Activated CD8-positive, alpha-beta T cell treated with anti-CD3 and anti-CD28 coated beads for 36 hours (primary cell): ENCODE measurements at places on chromosomes 1 and 21. TPM values are rescaled to one million over a fixed set of nuclear protein-coding genes. Genes with fewer than 3 reads are reported as not detected.

GRCh38 chr1:168235548-168235885 lies 9.7 kb downstream of the SFT2D2 start:
- peaks cover 65% of the 10 kb centered on the region for H3K36me3 ChIP-seq
- DNase-seq, result no peak
- H3K4me1 ChIP-seq, result peaks cover 46% of the 10 kb centered on the region
- H3K27me3 ChIP-seq, result no peaks in the 10 kb centered on the region
- no peak overlapping the region for H3K4me3 ChIP-seq
- no peak overlapping the region for H3K27ac ChIP-seq

DNA sequence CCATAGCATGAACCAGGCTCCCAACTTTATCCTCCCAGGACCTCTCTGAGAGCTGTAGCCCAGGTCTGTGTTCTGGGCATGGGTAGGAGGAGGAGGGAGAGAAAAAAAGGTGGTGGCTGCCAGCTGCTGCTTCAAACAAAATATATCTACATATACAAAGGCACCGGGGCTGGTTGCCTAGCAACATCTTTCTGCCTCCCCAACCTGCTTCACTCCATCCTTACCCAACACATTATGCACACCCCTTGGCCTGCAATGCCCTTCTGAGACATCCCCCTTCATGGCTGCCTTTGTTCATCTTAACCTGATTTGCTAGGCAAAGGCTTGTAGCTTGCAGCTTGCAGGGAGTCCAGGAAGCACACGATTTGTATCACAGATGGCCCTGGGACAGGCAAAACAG lies 27.2 kb upstream of the ATP1A1 start:
- H3K27ac ChIP-seq, result peak overlapping the region; percentile 20
- H3K36me3 ChIP-seq, result no peaks in the 10 kb centered on the region
- H3K27me3 ChIP-seq, result no peaks in the 10 kb centered on the region

DNA sequence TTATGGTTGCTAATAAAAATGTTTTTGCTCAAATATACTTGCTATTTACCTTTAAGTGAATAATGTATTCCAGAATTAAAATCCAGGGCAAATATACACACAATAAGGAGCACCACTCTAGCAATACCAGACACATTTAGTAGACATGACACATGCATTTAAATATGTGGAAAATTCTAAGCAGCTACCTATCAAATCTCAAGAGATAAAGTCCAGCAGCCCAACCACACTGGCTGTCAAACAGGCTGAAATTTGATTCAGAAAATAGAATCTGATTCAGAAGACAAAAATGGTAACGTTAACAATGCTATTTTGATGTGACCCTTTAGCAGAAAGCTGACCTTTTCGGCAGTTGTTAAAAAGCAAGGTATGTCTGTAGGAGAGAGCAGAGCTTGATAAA lies 42.3 kb downstream of the PLEKHO1 start:
- H3K4me3 ChIP-seq, result no peak overlapping the region
- DNase-seq, result no peak
- H3K27me3 ChIP-seq, result no peaks in the 10 kb centered on the region
- no peaks in the 10 kb centered on the region for H3K36me3 ChIP-seq
- peaks cover 10% of the 10 kb centered on the region for H3K4me1 ChIP-seq

DNA sequence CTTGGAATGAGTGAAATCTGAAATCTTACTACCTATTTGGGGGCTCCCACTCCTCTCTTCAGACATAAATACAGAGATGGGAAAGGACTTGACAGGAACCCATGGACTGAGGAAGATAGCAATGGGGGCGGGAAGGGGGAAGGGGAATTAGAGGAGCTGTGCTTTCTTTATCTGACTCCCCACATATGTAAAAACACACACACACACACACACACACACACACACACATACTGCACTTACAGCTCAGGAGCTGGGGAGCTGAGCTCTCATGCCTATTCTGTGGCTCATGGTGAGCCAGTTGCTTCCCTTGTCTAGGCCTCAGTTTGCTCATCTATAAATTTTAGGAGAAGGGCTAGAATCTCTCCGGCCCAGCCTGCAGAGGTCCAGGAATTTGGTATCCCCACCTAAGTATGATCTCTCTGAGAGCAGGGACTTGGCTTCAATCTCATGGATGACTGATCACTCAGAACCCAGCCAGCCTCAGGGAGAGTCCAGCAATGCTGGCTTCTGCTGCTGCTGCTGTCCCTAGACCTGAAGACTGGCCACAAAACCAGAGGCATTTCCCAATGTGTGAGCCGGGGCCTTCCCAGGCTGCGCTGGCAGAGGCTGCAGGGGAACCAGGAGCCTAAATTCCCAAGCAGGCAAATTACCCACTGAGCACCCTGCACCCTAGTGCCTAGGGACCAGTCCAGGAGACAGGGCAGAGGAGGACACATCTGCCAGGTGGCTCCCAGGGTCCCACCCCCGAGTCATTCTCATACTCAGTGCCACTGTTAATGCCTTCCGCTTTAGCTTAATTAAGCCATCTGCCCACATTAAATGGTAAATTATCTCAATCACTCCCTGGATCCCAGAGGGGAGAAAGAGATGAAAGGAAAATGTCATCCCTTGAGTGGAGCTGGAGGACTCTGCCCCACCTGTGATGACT lies 57.5 kb upstream of the RBM15 start:
- DNase-seq, result no peak
- no peak overlapping the region for H3K27ac ChIP-seq
- H3K36me3 ChIP-seq, result no peaks in the 10 kb centered on the region
- no peak overlapping the region for H3K4me3 ChIP-seq

ELF3 gene
- 0.27 TPM for total RNA-seq

IQGAP3 gene
- 14.4 TPM for total RNA-seq

GRCh38 chr1:178937695-178938094 lies 66.8 kb upstream of the ANGPTL1 start:
- H3K27ac ChIP-seq, result no peak overlapping the region
- peaks cover 5% of the 10 kb centered on the region for H3K27me3 ChIP-seq
- no peak for DNase-seq
- H3K4me3 ChIP-seq, result no peak overlapping the region
- H3K4me1 ChIP-seq, result peaks cover 4% of the 10 kb centered on the region

GRCh38 chr1:152902636-152903035 lies 5.7 kb upstream of the IVL start:
- DNase-seq, result no peak
- H3K27me3 ChIP-seq, result peaks cover 20% of the 10 kb centered on the region
- H3K27ac ChIP-seq, result no peak overlapping the region

SELENBP1 gene
- not detected for total RNA-seq

- H3K36me3 ChIP-seq, result no peaks in the 10 kb centered on the region
- peaks cover 27% of the 10 kb centered on the region for H3K4me1 ChIP-seq
- peak; percentile 53 for DNase-seq
- H3K27me3 ChIP-seq, result peaks cover 47% of the 10 kb centered on the region
- no peak overlapping the region for H3K27ac ChIP-seq
These were observed 160.2 kb upstream of the COA6 start for GRCh38 chr1:234212764-234213657.

- no peak overlapping the region for H3K27ac ChIP-seq
- no peak overlapping the region for H3K4me3 ChIP-seq
- H3K36me3 ChIP-seq, result no peaks in the 10 kb centered on the region
- no peak for DNase-seq
- H3K4me1 ChIP-seq, result peaks cover 33% of the 10 kb centered on the region
These were observed 76.3 kb downstream of the TOMM20 start for GRCh38 chr1:235052067-235053008.

DNA sequence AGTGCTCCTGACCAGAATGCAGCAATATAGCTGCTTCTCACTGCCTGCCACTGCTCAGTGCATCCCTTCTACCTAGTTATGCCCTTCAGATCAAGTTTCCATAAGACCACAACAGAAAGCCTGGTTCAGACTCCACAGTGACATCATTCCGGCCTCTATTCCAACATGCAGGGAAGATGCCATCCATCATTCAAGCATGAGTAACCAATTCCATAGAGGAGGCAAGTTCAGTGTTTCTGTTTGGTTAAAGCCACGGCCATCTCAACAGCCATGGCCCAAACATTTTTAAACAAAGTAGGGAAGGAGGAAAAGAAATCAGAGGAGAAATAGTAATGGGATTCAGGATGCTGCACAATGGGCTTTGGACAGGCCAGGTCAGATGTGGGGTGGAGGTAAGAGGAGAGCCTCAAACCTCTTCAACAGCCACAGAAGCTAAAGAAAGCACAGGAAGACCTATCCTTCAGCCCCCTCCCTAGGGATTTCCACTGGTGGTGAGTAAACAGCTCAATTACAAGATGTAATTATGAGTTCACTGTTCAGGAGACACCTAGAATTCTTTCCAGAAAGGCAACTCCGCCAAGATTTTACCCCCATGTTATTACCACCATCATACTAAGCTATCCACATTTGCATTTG lies 484.9 kb downstream of the SETD4 start:
- H3K4me1 ChIP-seq, result peaks cover 17% of the 10 kb centered on the region
- H3K27ac ChIP-seq, result no peak overlapping the region
- no peaks in the 10 kb centered on the region for H3K36me3 ChIP-seq
- H3K27me3 ChIP-seq, result peaks cover 5% of the 10 kb centered on the region

DNA sequence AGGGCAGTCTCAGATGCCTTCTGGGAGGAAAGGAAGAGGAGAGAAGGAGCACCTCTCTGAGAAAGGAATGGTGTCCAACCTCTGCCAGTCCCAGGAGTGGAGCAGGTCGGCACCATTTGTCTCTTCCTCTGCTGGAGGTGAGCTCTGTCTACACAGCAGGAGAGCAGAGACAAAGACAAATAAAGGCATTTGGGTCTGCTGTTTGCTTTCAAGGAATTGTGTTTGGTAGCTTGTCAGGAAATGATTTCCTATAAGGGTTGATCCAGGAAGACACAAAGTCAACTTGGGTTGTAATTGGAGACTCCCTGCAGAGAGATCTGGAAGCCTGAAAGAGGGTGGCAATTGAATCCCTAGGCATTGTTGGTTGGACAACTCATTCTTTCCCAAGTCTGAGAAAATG lies 34.5 kb upstream of the PLXNA2 start:
- no peak for DNase-seq
- peaks cover 30% of the 10 kb centered on the region for H3K27me3 ChIP-seq
- H3K36me3 ChIP-seq, result no peaks in the 10 kb centered on the region
- no peak overlapping the region for H3K27ac ChIP-seq

DNA sequence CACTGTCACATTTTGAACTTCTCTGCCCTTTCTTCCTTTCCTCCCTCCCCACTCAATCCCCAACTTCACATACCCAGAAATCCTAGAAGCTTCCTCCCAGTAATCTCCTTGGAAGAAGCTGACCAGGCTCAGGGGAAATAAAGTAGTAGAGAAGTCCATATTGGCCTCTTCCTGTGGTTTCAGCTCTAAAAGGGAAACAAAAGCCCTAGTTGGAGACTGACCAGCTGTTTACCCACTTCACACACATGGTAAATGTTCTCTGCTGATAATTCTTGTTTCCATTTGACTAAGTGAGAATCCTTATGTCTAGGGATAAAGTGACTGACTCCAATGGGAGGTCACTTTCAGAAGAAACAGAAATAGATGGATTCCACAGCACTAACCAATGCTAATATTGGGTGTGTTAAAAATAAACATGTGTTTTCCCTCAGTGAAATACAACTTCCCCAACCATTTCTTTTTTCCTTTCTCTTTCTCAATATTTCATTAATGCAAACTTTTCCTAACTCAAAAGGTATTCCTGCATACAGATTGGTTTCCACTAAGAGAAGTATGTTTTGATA lies 178.9 kb upstream of the DPT start:
- H3K36me3 ChIP-seq, result no peaks in the 10 kb centered on the region
- peaks cover 8% of the 10 kb centered on the region for H3K27me3 ChIP-seq
- H3K27ac ChIP-seq, result no peak overlapping the region
- H3K4me1 ChIP-seq, result no peaks in the 10 kb centered on the region

- no peak overlapping the region for H3K4me3 ChIP-seq
- H3K27me3 ChIP-seq, result peaks cover 2% of the 10 kb centered on the region
These were observed 6.6 kb downstream of the CLIC4 start for GRCh38 chr1:24751833-24752232.

DNA sequence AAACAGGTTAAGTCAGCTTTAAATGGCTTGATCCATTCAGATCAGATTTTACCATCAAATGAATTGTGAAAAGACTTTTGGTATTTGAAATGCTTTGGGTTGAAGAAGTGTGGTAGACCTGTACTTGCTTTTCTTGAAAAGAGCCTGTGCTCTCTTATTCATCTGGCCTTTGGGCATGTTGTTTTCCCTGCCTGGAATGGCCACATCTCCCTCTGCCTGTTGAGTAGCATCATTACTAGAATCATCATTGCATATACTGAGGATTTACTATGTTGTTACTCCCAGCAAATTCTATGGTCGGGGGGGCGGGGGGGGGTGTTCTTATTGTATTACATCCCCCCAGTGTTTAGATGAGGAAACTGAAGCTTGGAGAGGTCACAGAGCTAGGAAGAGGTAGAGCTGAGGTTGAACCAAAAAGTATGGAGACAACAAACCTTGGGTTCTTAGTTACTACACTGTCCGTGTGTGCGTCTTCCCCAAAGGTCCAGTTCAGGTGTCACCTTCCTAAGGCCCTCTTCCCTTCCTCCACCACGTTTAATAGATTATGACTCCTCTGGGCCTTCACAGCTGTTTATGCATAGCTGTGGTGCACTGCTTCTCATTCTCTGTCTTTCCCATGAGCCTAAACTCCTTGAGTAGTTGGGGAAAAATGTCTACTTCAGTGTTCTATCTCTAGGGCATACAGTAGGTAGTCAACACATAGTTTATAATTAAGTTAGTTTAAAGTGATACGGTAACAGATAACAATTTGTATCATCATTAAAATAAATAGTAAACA lies 246.4 kb upstream of the HOOK1 start:
- no peak overlapping the region for H3K27ac ChIP-seq
- peaks cover 20% of the 10 kb centered on the region for H3K4me1 ChIP-seq
- no peak overlapping the region for H3K4me3 ChIP-seq
- H3K27me3 ChIP-seq, result peaks cover 2% of the 10 kb centered on the region

RFX5 gene
- 55.7 TPM for total RNA-seq

DNA sequence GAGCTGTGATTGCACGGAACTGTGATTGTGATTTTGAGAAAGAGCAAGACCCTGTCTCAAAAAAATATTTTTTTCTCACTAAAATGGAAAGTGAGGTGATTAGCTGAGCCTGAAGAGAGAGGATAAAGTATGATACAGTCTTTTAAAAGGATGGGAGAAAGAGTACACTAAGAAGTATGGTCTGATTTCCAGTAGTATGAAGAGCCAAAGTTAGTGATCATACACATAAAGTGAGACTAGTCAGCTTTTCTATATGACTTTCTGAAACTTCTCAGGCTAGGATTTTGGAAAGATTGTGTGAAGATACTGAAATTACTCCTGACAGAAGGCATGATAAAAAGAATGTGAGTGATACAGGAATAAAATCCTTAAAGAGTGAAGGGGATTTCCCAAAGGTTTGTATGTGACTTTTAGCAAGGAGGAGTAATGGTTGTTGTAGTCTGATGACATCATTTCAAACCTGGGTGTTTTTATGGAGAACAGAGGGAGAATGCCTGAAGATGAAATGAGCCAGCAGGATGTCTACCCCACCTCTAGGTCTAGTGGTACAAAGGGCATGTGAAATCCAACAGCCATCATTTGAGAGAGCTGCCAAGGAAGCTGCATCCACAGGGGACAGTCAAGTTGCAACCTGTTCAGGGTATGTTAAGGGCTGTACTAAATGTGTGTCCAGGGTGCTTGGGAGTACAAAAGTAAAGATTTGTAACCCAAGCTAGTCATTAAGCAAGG lies 157.7 kb downstream of the PIK3R3 start:
- H3K27me3 ChIP-seq, result no peaks in the 10 kb centered on the region
- peaks cover 2% of the 10 kb centered on the region for H3K36me3 ChIP-seq
- no peak overlapping the region for H3K4me3 ChIP-seq
- H3K4me1 ChIP-seq, result no peaks in the 10 kb centered on the region

ASCL5 gene
- total RNA-seq, result 0.36 TPM

CFHR2 gene
- total RNA-seq, result not detected
